ENCODE measurements at places on chromosomes 1 and 21.

GRCh38 chr1:17013491-17014320 is 2.0 kb upstream of the ATP13A2 start:
- no peak for DNase-seq

GRCh38 chr1:232534552-232535517 is 95.1 kb downstream of the SIPA1L2 start:
- no peak for DNase-seq

GRCh38 chr1:5369223-5369622 is 623.0 kb downstream of the NPHP4 start:
- no peak for DNase-seq

DNA sequence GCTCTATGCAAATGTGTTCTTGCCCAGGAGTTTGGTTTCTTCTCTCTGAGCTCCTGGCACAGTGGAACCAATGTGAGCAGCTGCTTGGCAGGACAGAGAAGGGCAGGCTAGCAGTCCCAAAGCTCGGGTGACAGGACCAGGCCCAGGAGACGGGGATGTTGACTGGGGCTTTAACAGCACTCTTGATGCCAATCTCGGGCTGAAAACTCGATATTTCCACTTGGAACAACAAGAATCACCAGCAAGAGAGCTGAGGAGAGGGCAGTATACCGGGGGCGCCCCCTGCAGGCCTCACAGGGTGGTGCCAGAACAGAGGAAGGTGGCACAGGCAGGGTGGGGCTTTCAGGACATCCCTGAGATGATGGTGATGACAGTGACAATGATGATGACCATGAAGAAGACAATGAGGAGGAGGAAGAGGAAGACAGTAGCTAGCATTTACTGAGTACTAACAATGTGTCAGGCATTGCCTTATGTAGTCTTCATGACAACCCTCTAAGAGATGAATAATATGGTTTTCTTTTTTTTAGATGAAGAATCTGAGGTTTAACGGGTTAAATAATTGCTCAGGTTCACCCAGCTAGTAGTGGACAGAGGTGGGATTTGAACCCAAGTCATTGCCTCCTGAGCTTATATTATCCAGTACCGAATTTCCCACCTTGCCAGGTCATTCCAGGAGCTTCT is 2.7 kb upstream of the KCNJ9 start:
- DNase-seq = no peak

DNA sequence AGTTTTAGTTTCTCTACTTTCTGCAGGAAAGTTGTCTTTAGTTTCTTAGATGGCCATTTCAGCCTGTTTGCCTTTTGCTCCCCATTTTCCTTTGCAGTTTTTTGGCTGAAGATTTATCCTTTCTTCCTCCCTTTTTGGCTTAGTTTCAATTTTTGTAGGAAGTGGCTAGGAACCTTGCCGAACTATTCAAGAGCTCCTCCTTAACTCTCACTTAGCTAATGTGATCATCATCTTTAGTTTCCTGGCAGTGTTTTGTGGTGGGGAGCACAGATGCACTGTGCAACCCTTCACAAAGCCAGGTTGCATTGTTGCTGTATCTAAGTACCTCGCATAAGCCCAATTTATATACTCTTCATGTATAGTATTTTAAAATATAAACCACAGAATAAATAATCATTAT is 28.8 kb upstream of the CCDC181 start:
- DNase-seq = no peak

DNA sequence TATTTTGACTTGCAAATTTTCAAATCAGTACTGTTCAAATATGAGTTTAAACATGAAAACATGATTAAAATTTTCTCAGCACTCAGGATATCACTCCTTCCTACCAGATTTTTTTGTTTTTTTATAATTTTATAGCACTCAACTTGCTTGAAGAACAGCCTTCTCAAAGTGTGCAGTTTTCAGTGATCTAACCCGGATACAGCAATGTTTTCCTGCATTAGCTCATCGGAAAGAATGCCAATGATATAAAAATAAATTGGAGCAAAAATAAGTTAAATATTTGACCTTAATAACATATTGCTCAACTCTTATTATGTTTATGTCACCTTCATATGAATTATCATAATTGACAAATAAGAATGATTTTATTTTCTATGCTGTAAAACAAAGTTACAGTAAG is 766.8 kb downstream of the USP25 start:
- no peak for DNase-seq

DNA sequence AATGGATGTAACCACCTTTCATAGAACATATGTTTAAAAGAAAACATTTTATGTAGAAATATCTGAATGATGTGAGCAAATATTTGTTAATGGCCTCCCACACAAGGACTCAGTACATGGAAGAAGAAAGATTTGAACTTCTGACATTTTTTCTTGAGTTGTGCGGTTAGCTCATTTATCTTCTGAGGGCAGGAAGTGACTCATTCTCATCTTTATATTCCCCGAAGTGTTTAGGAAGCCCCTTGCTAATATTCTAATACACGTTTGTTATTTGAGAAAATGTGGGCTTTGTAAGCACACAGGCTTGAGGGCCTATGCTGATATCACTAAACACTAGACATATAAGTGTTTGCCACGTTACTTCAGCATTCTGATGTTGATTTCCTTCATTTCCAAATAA is 392.5 kb upstream of the PTBP2 start:
- no peak for DNase-seq

GRCh38 chr1:204398197-204399125 is 13.2 kb downstream of the PPP1R15B start:
- DNase-seq = no peak
